ENCODE measurements at places on chromosomes 2 and 18.

DNA sequence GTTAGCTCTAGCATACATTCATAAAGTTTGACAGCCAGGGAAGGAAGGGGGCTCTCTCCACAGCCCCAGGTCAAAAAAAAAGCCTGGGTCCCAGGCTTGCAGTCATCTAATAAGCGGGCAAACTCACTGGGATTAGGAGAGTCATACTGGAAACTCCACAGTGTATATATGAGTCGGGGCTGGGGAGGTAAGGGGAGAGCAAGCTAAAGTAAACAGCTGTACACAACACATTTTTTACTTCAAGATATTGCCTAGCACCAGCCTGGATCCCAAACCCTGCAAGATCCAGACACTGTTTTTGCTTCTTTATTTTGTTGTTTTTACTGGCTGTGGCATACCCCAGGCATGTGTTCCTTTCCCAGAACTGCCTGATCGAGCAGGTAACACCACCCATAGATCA, 291.3 kb upstream of the TANK start:
- DNase-seq: no peak

DNA sequence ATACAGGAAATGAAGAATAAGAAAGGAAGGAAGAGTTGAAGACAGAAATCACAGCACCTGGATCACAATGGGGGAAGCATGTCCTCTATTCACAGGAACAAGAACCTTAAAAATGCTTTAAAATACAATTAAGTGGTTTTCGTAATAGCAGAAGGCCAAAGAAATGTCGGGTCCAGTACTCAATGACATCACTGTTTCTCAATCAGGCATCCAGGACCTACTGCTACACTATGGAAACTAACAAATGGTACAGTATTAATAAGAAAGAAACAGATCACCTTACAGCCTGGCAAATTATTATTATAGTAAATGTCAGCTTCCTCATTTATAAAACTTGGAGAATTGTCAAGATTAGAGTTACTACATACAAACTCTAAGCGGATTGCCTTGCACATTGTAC, 15.8 kb downstream of the HNRNPLL start:
- no peak for DNase-seq

DNA sequence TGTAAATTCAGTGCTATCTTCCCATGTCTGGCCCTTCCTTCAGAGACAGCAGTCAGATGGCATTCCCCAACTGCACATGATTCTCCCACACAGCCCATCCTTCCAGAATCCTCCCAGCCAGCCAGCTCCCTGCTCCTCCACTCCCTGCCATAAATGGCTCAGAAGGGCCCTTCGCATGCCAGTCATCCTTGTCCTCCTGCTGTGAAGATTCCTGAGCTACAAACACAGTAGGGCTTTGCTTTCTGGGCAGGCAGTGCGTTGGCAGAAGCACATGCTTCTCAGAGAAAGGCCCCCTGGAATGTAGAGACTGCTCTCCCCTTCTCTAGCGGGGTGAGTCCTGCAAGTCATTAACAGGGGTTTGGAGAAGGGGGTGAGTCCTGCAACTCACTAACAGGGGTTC, 71.9 kb downstream of the TEX51 start:
- no peak for DNase-seq

GRCh38 chr2:76320716-76321115, 610.0 kb upstream of the GCFC2 start:
- no peak for DNase-seq

DNA sequence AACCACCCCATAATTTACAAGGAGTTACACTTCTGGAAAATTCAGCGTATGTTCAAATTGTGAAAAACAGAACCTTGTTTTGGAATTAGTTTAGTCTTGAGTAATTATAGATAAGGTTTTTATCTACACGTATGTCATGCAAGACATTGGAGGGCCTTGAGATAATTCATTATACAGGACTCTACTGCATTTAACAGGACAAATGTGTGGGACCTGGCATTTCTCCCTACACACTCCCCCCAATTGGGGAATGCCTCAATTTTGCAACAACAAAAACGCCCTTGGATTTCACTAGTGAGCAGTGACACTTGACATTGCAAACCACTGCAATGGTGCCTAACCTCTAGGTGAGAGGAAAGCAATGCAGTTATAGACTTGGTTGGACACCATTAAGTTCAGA, 11.4 kb downstream of the SLC1A4 start:
- DNase-seq: no peak

- DNase-seq: no peak
Observed at GRCh38 chr2:1708476-1709334, 35.6 kb downstream of the PXDN start.

DNA sequence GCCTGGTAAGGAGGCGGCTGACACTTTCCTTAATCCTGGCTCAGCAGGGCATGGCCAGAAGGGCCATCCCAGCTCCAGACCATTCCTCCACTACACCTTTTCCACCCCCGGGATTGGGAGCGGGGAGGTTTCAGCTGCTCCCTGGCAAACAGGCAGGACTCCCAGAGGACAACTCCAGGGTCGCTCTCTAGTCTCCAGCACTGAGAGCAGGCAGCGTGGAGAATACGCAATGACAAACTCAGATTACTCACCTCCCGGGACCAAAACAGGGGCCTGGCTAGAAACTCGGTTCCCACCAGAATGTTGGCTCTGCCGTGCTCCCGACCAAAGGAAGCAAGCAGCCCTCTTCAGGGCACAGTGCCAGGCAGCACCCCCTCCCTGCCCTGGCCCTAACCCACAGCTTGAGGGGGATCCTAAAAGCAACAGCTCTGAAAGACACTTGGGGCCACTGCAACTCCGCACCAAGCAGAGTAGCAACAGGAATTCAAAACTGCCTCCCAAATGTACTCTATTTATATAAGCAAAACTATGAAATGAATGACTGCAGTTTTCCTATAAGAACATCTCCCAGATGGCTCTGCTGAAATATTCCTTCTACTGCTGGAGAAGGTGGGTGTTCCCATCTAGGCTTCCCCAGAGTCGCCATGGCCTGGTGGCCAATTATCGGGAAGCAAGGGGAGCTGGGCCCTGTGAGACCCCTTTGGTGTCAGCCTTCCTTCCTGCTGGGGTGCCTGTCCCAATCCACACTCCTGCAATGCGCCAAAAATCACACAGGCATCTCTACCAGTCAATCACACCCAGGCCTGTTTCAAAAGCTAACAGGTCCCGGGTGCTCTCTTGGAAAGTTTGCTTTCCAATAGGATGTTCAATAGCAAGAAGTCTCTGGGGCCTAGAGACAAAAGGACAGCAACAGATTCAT, 61.2 kb upstream of the POMC start:
- no peak for DNase-seq

GRCh38 chr2:171595896-171596295, 73.6 kb downstream of the CYBRD1 start:
- no peak for DNase-seq

DNA sequence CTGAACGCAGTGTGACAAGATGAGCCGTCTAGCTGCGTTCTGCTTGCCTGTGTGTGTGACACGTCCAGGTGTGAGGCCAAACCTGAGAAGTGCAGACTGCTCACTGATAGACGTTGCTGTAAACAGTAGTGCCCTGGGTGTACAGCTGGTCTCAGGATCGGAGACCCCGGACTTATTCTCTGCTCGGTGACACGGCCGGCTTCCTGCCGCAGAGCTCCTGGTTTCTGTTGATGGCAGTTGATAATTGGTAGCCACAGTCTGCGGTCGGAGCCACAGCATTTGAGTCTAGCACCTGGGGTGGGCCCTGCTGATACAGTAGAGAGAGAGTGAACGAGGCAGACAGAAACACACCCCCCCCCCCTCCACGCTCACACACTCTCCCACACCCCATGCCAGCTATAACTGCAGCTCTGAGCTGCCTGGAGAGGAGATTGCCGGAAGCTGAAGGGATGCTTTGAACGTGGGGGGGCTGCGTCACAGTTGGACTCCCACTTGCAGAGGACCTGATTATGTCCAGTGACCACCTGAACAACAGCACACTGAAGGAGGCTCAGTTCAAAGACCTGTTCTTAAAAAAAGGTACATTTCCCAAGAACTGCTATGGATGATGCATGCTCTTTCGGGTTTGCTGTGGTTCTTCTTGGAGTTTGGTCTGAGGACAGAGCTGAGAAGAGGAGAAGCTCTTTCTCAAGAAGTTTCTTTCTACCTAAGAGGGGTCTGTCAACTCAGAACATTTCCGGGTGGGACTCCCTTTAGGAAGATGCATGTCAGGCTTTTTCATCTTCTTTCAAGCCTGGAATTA, 114.0 kb downstream of the FAM210A start:
- no peak for DNase-seq

DNA sequence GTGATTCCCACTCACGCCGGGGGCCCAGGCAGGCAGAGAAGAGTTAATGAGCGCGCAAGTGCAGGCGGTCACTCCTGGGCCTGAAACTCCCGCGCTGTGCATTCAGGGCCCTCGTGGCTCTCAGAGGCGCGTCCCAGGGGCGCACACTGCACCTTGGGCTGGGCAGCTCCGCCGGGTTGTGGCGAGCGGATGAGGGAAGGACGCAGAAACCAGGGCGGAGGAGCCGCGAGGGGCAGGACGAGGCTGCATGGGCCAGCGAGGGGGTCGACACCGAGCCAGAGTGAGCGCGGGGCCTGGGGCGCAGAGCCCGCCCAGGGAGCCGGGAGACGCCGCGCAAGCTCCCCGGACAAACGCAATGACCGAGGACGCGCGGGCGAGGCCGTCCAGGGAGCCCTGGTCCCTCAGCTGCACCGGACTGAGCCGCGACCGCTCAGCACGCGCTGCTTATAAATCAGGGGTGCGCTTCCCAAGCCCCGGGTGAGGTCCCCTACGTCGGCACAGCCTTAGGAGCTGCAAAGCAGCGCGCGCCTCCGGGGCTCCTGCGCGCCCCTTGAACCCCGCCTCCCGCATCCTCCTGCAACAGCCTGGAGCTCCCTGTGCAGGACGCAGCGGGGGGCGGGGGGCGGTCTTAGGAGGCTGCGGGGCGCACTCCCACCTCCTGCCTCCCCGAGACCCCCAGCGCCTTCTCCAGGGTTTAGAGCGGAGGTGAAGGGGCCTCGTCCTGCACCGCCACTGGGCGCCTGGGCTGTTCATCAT, 180.2 kb upstream of the ALKAL2 start:
- no peak for DNase-seq
